Fibroblast of the conjunctiva (primary cell): ENCODE measurements at places on chromosomes 13 and 19.

- no peak for DNase-seq
Observed at GRCh38 chr13:96041326-96042110, 11.7 kb downstream of the UGGT2 start.

- DNase-seq = no peak
Observed at GRCh38 chr13:64029343-64030093, 2613.9 kb upstream of the PCDH20 start.

DNA sequence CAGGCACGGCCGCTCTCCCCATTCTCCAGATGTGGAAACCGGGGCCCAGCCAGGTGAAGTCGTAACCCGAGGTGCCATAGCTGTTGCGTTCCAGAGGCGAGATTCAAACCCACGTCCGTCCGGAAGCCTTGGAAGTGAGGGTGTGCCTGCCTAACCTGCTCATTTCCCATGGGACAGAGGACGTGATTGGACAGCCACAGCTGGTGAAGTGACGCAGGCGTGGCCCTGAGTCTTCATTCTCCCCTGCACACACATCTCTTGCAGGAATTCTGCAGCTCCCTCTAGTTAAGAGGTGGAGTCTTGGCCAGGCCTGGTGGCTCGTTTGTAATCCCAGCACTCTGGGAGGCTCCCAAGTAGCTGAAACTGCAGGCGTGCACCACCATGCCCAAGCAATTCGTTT is 16.8 kb downstream of the MEIS3 start:
- DNase-seq = no peak

GRCh38 chr19:5828661-5829566 is 10.6 kb downstream of the FUT6 start:
- DNase-seq = no peak

DNA sequence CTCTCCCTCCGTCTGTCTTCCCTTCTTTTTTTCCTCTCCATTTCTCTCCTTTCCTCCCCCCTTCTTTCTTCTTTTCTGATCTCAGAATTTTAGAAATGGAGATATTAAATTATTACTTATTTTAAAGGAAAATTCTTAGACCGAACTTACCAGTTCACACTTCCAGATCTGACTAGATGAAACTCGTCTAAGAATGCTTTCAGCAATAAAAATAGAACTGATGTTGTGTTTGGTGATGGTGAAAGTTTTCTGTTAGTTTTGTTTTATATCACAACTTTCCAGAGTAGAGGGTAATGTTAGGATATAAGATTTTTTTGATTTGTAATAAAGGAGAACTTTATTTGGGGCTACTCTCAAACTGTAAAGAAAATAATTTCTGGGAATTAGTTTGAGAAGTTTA is 29.9 kb downstream of the UCHL3 start:
- no peak for DNase-seq

DNA sequence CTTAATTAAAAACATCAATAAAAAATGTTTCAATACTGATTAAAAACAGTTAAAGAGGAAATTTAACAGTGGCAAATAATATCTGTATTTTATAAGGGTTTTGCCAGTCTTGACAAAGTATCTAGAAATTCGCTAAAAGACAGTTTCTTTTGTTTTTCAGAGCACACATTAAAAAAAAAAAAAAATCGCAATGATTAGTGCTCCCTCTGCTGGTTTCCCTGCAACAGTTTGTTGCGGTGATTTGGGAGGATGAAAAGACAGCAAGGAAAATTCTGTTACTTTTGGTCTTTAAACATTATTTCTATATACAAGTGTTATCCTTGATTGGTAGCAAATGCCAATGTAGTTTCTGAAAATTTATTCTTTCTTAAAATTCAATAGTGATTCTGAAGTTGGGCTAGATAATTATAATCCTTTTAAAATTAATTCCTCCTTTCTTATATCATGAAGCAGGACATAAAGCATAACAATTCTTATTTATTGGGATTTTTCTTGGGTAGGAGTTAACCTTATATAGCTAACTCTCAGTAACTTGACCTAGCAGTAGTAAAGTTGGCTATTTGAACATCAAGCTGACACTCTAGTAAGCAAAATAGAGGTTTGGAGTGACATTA is 23.1 kb upstream of the SPRY2 start:
- DNase-seq = no peak

GRCh38 chr13:84684048-84684662 is 801.9 kb upstream of the SLITRK1 start:
- DNase-seq = no peak

GRCh38 chr19:1844513-1845124 is 3.7 kb downstream of the REXO1 start:
- no peak for DNase-seq

GRCh38 chr13:44810061-44810840 is 179.0 kb downstream of the NUFIP1 start:
- no peak for DNase-seq

- no peak for DNase-seq
Observed at GRCh38 chr19:41239961-41240574, 21.0 kb downstream of the AXL start.

DNA sequence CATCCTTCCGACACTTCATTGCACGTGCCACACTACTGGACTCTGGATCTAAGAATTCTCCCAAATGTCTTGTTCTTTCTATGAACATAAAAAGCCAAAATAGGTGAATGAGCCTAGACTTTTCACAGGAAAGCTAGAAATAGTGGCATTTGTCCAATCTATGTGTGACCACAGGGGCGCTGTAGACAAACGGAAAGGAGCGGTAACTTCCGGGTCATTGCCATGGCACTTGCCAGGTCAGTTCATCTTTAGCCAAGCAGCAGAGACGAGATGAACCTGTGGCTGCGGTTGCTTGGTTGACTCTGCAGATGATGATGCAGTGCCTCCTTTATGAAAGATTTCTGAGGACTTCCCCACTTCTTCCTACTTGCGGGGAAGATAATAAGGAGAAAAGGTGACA is 65.6 kb downstream of the ADGRE1 start:
- DNase-seq = no peak

- DNase-seq = no peak
Observed at GRCh38 chr13:112154301-112155060, 87.5 kb downstream of the SOX1 start.

GRCh38 chr19:35710784-35711723 is 6.7 kb downstream of the ZBTB32 start:
- DNase-seq = no peak

GRCh38 chr13:77558016-77558415 is 22.5 kb downstream of the SCEL start:
- no peak for DNase-seq

- DNase-seq = no peak
Observed at GRCh38 chr19:16199275-16199932, 1.7 kb downstream of the AP1M1 start.

DNA sequence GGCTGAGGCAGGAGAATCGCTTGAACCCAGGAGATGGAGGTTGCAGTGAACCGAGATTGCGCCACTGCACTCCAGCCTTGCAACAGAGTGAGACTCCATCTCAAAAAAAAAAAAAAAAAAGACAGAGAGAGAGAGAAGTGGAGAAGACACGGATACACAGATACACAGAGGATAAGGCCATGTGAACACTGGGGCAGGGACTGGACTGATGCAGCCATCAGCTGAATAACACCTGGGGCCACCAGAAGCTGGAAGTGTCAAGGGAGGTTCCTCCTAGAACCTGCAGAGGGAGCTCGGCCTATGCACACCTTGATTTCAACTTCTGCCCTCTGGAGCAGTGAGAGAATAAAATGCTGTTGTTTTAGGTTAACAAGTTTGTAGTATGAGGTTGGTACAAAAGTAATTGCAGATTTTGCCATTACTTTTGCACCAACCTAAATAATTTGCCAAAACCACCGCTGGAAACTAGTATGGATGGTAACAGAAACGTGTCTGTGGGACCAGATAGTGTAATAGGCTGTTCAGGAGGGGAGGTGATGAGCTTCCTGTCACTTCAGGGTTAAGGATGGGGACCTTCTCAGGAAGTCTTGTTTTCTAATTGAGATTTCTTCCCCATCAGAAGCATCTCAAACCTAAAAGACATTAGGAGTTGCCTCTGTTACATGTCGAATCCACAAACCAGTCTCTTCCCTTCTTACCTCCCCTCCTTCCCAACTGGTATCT is 36.4 kb upstream of the IGSF23 start:
- peak; percentile 26 for DNase-seq

DNA sequence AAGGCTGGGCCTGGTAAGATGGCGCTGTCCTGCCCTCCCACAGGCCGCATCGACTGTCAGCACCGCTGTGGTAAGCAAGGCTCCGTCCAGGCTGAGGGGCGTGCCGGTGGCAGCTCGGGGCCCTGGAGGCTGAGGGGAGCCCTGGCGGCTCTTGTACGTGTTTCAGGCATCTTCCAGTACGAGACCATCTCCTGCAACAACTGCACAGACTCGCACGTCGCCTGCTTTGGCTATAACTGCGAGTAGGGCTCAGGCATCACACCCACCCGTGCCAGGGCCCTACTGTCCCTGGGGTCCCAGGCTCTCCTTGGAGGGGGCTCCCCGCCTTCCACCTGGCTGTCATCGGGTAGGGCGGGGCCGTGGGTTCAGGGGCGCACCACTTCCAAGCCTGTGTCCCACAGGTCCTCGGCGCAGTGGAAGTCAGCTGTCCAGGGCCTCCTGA is 1.2 kb downstream of the IZUMO4 start:
- no peak for DNase-seq

DNA sequence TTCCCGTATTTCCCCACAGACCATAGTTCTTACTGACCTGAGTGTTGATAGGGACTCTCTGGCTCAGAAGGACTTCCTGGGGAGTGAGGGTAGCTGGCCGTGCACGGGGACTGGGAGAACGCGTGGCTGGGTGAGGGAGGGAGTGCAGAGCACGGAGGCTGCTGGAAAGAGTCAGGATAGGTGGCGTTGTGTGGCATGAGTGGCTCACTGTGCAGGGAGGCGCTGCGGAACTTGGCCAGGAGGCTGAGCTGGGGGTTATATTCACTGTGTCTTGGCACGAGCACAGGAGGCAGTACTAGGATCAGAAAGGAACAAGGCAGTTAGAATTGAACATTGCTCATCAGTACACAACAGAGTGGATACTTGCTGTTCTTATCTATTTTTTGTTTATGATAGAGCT is 47.4 kb downstream of the SMAD9 start:
- no peak for DNase-seq

DNA sequence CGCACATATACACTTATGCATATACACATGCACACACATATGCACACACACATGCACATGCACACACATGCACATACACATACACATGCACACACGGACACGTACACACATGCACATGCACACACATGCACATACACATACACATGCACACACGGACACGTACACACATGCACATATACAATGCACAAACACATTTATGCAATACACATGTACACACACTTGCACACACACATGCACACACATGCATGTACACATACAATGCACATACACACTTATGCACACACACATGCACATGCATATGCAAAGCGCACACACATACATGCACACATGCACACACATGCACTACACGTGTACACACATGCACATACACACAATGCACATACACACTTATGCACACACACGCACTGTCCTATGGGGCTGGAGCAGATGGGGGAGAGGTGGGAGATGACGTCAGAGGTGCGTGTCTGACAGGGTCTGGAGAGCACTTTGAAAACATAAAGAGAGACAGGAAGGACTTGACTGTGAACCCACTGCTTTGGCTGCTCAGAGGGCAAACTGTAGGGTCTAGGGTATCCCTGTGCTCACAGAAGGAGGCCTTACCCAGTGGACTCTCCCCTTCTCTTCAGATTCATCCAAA is 108.2 kb downstream of the UQCRFS1 start:
- no peak for DNase-seq

DNA sequence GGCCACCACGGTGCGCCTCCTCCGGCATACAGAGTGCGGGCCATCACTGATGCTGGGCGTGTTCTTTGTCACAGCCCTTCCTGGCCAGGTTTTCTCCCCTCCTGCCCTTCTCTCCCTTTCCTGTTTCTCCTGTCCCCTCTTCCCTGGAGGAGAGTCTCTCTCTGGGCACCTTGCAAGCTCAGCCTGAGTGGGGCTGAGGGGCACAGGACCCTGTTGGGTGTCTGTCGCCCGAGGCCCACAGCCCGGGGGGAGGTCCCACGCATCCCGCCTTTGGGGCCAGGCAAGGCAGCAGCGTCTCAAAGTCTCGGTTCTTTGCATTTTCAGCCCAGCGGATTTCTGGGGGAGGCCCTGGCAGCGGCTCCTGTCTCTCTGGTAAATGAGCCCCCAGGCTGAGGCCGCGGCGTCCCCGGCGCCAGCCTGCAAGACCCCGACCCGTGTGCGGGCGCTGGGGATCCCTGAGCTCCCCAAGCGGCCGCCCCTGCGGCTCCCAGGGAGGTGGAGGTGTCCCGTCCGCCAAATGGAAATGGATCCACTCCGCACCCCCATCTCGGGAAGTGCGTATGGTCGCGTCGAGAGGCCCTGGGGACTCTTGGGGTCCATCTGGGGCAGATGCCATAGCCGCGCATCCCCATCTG is 47.2 kb downstream of the COMP start:
- DNase-seq = no peak

DNA sequence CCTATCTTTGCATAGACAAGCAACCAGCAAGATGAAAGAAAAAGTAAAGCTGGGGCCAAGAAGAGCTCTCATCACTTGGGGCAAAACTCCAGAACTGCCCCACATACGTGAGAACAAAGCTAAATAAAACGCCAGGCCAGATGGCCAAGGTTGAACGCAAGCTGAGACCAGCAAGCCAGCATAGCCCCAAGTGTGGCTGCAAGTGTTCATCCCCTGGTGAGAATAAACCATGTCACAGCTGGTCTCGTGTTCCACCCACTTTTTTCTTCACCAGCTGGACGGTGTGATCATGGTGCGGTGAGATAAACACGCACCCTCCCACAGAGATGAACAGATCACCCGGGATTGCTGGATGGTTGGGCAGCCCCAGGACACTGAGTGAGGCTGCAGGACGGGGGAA is 109.6 kb upstream of the CACNA1A start:
- DNase-seq = no peak

- DNase-seq = no peak
Observed at GRCh38 chr19:35760711-35761349, 2.9 kb downstream of the PROSER3 start.

DNA sequence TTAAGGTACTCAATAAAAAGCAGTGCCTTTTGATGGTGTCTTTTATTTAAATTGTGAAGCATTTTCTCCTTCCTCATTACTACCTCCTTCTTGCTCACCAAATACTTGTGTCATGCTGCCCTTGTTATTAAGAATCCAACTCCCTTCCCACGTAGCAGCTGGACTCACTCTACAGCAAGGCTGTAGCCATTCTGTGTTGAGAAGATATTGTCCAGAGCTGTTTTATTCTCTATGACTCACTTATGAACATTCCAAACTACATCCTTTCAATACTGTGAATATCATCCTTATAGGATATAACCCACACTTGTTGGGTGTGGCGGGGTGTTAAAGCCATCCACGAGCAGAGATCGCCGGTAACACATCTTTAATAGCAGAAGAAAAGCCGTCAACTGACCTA is 1671.5 kb upstream of the SLC10A2 start:
- no peak for DNase-seq

GRCh38 chr13:51222037-51222685 is at the start of gene FAM124A:
Gene FAM124A, plus strand, starts transcription at chr13:51222398. Its CDS starts 104 bp downstream, at chr13:51222502.
- DNase-seq = no peak

GRCh38 chr13:43134868-43135267 is 111.5 kb downstream of the DNAJC15 start:
- no peak for DNase-seq

GRCh38 chr13:102675115-102675514 is 19.7 kb downstream of the METTL21C start:
- DNase-seq = no peak
